Amniotic stem cell (primary cell): ENCODE measurements at places on chromosomes 5 and 9.
A peak's percentile ranks its signal among the peaks of the same experiment; 100 is the strongest.

GRCh38 chr9:4050916-4051315 lies 249.0 kb downstream of the GLIS3 start:
- DNase-seq: no peak

DNA sequence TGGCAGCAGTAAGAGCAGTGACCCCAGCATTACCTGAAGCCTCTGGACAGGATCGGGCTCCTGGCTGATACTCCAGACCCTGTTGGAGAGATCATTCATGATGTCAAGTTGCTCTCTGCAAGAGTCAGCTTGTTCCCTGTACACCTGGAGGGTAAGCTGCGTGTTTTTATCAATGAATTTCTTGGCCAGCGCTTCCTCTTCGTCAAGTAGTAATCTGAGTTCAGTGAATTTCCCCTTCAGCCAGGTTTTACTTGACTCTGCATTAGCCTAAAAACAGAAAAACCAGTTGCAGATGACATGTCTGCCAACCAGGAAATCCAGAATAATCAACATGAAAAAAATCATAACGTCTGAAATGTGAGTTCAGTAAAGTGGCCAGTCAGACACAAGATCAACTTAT lies 19.1 kb downstream of the TRIM14 start:
- DNase-seq: no peak

- no peak for DNase-seq
These were observed 31.5 kb upstream of the PPP3R2 start for GRCh38 chr9:101626295-101626694.

DNA sequence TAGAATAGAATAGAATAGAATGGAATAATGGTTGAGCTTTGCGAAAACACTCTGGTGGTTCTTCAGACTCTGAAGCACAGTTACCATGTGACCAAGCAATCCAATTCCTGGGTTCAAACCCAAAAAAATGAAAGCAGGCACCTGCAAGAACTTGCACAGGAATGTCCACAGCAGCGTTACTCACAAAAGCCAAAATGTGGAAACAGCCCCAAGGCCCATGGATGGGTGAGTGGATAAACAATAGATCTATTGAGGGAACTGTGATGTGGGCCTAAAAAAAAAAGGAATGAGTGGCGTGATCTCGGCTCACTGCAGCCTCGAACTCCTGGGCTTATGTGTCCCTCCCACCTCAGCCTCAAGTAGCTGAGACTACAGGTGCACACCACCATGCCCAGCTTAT lies 21.4 kb upstream of the TMEM250 start:
- DNase-seq: no peak

GRCh38 chr5:32542216-32543059 lies 42.9 kb upstream of the SUB1 start:
- peak; percentile 8 for DNase-seq

- no peak for DNase-seq
These were observed 38.7 kb downstream of the JAKMIP2 start for GRCh38 chr5:147743678-147744374.

- no peak for DNase-seq
These were observed 2.2 kb downstream of the COL23A1 start for GRCh38 chr5:178587763-178588611.

GRCh38 chr5:54551926-54552325 lies 34.4 kb downstream of the SNX18 start:
- no peak for DNase-seq

- DNase-seq: no peak
These were observed 37.3 kb downstream of the INSYN2B start for GRCh38 chr5:169943026-169943425.

- DNase-seq: no peak
These were observed 8.4 kb downstream of the CARNMT1 start for GRCh38 chr9:75019654-75020053.

DNA sequence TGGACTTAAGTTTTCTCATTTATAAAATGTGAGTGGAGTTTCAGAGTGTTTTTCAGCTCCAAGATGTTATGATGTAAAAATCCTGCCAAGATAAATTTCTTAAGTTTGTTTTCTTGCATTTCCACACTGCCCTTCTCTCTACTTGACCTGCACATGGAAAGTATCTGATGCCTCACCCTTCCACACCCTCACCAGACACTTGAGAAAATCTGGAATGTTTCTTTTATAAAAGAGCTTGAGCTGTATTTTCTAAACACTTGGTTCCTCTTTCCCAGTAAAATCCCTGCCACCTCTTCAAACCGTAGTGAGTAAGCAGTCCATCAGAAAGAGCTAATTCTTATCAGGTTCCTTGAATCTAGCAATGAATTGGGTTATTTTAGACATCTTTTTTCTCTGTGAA lies 42.9 kb downstream of the FOXD1 start:
- no peak for DNase-seq

DNA sequence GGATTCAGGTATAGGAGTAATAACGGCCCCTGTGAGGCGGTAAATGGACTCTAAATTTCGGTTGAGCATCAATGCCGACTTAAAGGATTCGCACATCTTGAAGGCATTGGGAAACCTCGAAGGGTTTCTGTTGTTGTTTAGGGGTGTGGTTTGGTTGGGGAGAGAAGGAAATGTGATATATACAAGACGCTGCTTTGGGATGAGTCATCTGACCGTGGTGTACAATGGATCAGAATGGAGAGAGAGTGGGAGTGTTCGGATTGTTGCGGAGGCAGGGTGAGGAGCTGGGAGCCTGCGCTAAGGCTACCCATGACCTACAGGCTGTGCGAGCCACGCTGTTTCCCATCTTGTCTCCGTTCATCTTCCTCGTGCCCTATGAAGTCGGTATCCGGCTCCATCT lies 60.4 kb upstream of the ERCC6L2 start:
- DNase-seq: no peak
